Suppressor macrophage treated with lipopolysaccharide for 4 hours (primary cell): ENCODE measurements at places on chromosomes 12 and 14.

DNA sequence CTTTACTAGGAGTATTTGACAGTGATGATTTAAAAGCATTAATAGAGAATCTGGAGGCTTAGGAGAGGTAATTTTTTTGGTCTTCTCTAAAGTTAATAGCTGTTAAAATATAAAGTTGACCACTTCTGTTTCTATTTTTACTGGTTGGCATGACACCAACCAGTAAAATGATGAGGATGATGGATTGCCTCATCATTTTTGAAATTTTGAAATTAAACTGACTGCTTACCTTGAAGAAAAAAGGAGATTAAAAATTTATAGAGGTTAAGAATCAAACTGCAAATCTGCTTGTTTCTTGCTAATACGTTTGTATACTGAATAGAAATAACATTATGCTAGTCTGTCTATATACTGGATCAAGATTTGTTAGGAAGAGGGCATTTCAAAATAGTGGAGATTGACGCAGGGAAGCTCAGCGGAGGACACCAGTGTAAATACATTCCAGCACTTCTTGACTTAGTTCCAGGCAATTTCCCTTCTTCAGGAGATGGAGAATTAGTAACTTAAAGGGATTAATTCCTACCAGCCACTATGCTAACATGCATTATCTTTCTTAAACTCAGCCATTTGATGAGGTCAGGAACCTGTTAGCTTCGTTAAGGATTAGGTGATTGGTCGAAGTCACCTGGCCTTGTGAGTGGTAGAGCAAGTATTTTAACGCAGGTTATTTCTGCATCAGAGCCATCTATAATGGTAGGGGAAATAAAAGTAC is 3.6 kb downstream of the EID3 start:
- DNase-seq: no peak

- no peak for DNase-seq
Measured at GRCh38 chr12:30757316-30757715, 2.6 kb upstream of the CAPRIN2 start.

DNA sequence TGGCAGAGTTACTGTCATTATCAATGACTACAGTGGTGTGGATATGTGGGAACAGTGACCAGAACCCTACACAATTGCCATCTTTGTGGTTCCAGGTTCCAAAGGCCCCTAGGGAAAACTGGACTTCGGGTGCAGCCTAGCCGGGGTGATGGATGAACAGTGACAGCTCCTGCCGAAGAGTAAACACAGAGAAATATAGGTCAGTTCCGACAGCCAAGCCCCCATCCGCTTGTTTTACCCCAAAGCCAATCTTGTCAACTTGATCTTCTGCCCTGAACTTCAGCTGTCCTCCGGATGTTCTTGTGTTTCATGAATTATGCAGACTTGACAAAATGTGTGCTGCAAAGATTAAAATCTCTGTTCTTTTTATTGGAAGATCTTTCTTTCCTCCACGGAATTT is 200.4 kb upstream of the SRRM4 start:
- no peak for DNase-seq

- DNase-seq: no peak
Measured at GRCh38 chr12:25034676-25035075, 85.8 kb upstream of the BCAT1 start.

GRCh38 chr14:52821805-52822250 is 30.4 kb upstream of the GNPNAT1 start:
- DNase-seq: no peak

- DNase-seq: no peak
Measured at GRCh38 chr12:80299219-80299618, 144.8 kb upstream of the PTPRQ start.

DNA sequence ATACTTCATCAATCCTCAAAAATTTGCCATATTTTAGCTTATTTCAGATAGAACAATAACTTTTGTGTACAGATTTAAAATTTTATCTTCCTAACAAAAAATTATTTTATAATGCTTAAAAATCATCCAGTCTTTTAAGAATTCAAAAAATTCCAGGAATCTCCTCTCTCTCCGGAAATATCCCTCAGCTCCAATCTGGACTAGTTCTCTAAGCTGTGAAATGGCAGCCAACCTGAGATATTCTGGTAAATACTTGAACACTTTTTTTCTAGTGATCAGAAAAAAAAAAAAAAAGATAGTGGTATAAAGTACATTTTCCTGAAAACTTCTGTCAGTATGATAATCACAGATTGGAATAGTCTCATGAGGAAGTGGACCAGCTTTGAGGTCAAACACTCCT is 57.6 kb downstream of the SSPN start:
- DNase-seq: no peak

- no peak for DNase-seq
Measured at GRCh38 chr12:108462686-108463085, 52.4 kb upstream of the FICD start.

- DNase-seq: peak; percentile 46
Measured at GRCh38 chr12:122726080-122726558, 4.5 kb downstream of the HCAR1 start.

DNA sequence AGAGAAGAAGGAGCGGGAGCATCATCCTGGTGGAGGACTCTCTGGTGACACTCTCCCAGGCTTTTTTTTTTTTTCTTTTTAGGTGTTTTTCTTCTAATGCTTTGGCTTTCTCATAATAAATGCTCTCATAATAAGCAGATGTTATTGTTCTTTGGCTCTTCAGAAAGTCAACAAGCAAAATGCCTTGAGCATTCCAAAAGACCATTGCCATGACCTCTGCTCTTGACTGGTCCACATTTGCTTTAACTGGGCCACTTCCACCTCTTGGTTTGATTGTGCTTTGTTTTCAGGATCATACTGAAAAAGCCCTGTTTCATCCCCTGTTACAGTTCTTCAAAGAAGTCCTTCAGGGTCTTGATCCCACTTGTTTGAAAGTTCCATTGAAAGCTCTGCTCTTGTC is 36.9 kb downstream of the CRACR2A start:
- no peak for DNase-seq

GRCh38 chr12:98660521-98660920 is 15.4 kb downstream of the APAF1 start:
- DNase-seq: no peak

- no peak for DNase-seq
Measured at GRCh38 chr12:100345020-100345767, 11.7 kb upstream of the SLC17A8 start.

GRCh38 chr12:108640802-108641445 is 7.2 kb upstream of the SELPLG start:
- no peak for DNase-seq

DNA sequence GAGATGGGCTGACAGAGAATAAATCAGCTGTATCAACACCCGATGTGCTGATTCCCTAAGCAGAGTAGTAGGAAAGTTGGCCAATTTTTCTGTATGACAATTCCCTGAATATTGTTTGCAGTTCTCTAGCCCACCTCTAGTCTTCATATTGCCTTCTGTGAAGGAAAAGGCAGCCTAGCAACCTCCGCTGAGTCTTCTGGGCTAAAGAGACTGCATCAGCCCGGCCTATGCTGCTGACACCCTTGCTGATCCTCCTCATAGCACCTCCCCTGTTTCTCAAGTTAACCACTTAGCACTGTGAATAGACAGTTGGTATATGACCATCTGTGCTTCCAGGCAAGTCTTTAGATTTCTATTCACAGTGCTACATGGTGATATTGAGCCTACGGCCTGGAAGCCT is 161.1 kb upstream of the EGLN3 start:
- no peak for DNase-seq

DNA sequence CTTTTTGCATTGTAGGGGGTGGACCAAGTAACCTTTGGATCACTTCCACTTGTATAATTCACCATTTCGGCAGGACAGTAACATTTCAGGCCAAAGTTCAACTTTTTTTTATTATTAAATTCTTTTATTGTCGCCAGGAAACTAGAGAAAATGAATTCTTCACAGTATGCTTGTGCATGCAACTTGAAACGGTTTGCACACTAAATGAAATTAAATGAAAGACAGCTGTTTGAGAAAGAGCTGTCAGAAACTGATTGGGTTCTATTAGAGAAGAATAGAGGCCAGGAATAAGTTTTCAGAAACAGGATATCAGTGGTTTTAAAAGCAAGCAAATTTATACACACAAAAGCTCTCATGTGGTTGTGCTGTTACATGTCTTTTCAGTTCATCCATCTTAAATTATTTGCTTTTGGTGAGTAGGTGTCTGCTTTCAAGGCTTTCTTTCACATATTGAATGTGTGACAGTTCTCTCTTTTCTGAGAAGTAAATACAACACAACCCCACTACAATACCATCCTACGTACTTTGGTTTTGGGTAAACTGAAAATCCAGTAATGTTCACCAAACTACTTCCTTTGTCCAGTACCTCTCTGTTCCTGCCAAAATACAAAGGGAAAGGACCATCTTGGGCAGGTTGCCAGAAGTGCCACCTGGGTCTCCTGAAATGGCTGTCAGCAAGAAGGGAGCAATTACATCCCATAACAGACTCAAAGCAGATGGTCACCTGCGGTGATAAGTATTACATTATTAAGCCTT is 291.7 kb downstream of the RAD51B start:
- DNase-seq: no peak

DNA sequence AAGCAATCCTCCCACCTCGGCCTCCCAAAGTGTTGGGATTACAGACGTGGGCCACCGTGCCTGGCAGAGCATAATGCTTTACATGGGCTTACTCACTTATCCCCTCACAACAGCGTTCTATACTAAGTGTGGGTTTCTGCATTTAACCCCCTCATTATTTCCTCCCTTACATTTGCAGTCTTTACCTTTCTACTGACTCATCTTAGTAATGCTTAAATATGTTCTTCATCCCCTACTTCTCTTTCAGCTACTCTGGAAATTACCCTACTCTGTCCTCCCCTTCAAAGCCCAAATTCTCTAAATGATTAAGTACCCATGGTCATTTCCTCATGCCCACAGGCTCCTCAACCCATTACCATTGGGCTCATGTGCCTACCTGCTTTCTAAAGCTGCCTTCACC is 40.7 kb downstream of the NKX2-1 start:
- no peak for DNase-seq

GRCh38 chr12:120734210-120734609 is 8.6 kb downstream of the ACADS start:
- no peak for DNase-seq

DNA sequence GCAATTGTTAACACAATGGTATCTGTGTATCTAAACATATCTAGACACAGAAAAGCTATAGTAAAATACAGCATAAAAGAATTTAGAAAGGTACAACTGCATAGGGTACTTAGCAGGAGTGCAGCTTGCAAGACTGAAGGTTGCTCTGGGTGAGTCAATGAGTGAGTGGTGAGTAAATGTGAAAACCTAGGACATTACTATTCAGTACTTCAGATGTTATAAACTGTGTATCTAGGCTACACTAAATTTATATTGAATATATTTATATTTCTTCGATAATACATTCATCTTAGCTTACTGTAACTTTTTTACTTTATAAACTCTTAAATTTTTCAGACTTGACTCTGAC is 409.0 kb upstream of the DCN start:
- DNase-seq: no peak

DNA sequence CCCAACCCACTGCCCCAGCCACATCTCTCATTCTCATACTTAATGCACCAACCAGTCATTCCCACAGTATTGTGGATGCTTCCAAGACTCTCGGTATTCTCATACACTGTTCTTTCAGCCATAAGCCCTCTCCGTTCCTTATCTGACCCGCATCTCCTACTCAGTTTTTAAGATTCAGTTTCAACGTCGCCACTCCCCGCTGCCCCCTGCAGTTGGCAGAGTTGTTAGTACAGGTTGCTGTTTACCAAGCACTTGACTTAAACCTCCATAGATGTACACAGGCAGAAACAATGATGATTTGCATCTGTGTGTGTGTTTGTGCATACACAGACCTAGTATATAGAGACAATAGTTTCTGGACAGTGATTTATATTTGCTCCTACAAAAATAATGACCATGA is 40.2 kb downstream of the PAH start:
- DNase-seq: no peak

GRCh38 chr12:93153321-93153720 is 224.2 kb upstream of the EEA1 start:
- DNase-seq: no peak

DNA sequence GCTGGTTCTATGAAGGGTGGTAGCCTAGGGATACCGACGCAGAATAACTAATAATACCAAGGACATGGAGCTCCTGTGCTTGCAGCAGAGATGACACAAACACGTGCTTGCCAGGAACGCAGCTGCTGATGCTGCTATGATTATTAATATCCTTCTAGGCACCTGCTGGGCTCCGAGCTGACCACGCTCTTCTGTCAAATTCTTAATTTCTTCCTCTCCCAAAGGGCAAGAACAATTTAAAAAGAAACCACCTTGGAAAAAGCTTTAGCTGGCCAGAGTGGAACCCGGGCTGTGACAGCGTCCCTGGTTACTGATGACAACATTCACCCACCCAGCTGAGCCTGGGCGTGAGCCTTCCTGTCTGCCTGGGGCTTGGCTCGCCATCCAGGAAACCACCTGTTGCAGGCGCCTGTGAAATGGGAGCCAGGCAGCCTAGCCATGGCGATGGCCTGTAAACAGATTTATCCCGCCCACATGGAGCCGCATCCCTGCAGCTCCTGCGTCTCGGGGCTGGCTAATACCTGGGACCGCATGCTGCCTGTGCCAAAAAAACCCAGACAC is 28.8 kb downstream of the CLMN start:
- DNase-seq: no peak

DNA sequence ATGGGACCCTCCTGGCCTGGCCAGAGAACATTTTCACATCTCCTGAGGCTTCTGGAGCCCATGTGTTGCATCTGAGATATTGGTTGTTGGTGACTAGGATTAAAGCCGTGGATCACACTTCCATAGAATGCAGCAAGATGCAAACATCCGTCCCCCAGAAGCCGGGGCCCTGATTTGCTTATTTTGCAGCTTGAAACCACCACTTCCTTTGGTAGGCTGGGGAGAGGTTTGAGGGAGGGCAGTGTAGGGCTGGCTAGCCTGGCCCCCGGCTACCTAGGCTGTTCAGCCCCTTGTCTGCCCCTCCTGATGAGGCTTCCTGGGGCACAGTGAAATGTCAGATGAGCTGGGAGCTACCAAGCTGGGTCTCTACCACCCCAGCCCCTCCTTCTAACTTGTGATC is 209.7 kb upstream of the PWP1 start:
- DNase-seq: no peak

GRCh38 chr12:94561943-94562411 is 88.4 kb downstream of the TMCC3 start:
- no peak for DNase-seq

GRCh38 chr12:97097734-97098133 is 190.7 kb downstream of the NEDD1 start:
- DNase-seq: no peak

DNA sequence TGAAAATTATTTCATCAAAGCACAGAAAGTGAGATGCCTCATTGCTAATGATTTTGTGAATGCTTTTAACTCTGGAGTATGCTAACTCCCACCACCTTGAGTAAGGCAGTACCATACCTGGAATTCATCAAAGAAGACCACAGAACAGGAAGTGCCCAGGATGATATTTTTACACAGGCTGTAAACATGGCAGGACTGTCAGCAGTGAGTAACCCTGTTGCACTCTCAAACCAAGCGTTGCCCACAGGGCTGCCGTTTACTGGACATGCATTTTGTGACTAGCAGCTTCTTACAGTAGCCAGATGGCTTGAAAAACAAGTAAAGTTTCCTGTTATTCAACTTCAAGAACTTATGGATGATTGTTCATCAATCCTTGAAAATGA is 42.4 kb downstream of the RALGAPA1 start:
- no peak for DNase-seq
